ENCODE measurements at places on chromosomes 7 and 10.

DNA sequence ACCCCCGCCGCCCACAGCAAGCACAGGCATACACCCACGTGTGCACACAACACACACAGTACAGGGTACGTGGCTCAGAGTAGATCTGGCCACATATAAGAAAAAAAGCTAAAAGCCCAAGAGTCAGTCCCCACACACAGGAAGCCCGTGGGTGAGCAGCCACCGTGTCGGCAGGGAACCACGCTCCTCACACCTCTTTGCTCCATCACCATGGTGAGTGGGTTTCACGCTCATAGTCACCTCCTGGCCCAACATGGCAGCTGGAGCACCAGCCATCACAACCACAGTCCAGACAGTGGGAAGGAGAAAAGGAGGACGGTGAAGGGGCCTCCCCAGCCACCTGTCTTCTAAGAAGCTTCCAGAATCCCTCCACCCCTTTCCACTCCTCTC lies 76.0 kb upstream of the PDGFA start:
- DNase-seq: no peak

- no peak for DNase-seq
Observed at GRCh38 chr10:51198170-51198569, 123.9 kb downstream of the PRKG1 start.

GRCh38 chr7:47942132-47942531 lies 6.1 kb downstream of the PKD1L1 start:
- DNase-seq: no peak

DNA sequence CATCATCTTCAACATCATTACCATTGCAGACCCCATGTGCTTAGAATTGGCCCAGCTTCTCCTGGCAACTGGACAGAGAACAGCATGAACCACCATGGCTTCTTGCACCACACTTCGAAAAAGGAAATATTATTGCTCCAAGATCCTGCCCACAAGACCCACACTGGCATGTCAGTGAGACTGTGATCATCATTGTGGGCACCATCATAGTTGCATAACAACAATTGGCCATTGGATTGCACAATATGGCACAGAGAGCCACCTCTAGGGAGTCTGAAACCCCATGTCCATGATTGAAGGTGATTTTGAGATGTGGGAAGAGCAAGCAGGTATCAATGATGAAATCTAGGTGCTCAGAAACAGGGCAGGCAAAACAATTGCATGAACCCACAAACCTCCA lies 918.9 kb downstream of the GRID1 start:
- no peak for DNase-seq

DNA sequence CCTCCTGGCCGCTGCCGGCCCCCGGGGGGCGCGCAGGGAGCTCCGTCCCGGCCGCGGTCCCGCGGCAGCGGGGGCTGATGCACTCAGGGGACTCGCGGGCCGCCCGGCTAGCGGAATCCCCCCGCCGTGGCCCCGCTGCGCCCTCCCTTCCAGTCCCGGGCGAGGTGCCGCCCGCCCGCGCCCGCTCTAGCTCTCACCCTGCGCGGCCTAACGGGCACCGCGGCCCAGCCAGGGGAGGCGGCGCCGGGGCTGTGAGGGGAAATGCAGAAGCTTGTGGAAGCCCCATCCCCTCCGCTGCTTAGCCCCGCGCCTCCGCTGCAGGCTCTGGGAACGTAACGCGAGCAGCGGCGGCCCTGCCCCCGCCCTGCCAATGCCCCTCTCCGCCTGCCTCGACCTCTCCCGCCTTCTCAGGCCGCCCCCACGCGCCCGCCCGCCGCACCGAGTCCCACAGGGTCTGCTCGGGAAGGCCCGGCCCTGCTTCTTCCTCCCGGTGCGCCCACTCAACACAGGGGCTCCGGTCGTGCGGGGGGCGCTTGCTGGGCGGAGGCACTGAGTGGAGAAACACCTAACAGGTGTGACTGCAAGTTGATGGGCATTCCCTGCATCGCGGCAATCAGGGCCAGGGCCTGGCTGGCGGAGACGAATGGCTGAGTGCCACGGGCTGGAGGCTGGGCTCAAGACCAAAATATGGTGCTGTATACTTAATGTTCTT lies 384 bp upstream of the TMEM229A start:
- peak; percentile 73 for DNase-seq

DNA sequence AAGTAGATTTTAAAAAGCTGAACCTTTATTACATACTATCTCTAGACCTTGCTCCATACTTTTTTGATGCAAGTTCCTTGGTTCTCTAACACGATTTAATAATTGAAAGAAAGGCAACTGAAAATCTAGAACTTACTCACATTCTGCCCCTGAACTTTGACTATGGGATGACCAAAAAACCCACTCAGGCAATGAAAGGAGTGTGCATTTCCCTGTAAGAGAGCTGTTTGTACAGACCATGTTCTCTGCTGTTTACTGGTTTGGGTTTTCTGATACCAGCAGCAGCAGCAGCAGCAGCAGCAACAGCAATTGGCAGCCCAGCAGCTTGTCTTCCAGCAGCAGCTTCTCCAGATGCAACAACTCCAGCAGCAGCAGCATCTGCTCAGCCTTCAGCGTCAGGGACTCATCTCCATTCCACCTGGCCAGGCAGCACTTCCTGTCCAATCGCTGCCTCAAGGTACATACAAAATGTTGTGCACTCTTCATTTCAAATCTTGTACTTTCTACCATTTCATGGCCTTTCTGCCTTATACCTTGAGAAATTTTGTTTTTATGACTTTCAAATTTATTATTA lies 216.7 kb downstream of the FOXP2 start:
- no peak for DNase-seq

Data from posterior cingulate gyrus (tissue), 11 donors.